Stimulated activated CD8-positive, alpha-beta memory T cell treated with anti-CD3 and anti-CD28 coated beads, Interleukin-12 subunit alpha, Interleukin-12 subunit beta, amount 100 ng/mL, for 1 hour (primary cell): ENCODE measurements at places on chromosomes 12 and 14.

DNA sequence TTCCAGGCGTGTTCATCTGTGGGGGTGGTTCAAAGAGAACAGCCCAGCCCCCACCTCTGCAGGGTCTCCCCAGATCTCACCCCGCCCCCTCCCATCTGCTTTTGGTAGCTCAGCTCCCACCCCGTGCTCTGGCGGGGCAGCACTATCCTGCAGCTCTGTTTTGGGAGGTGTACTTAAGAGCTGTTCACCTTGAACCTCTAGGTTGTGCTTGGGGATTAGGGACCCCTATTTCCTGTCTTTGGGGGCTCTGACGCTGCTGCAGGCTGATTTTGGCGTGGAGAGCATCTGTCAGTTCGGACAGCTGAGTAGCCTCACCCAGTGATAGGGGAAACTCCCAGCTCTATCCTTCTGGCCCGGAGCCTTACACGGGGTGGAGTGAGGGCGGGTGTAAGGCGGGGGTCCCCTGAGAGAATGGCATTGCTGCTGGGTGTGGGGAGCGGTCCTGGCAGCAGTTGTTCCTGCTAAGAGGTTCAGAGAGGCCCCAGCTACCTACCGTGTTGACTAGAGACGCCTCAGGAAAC is 765 bp downstream of the TMEM120B start:
- no peak for DNase-seq

DNA sequence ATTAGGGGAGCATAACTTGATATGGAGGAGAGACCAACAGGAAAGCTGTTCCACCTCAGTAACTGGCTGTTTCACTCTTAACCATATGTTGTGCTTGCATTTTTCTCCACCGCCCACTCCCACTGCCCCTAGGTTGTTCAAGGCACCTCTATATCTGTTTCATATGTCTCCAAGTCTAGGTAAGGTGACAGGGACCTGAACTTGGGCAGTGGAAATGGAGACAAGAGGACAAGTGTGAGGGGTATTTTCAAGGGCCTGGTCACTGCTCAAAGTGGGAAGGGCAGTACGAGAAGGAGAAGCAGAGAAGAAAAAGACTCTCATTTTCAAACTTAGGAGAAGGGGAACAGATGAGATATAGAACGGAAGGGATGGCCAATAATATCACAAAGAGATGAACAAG is 3.1 kb downstream of the SLC38A1 start:
- DNase-seq = no peak

DNA sequence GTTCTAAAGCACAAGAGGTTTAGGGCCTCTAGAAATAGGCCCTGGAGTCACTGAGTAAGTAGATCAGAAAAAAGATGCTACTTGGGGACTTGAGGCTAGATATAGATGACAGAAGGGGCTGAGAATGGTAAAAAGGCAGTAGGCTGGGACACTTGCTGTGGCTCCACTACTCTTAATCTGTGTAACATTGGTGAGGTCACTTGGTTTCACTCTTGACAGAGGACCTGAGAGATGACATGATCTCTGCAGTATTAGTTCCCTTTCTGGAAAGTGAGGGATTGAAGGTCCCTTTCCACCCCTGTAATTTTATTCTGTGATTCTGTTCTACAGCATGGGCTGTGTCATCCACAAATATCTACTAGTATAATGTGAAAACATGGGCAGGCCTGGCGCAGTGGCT is 39.7 kb downstream of the MAPKAPK5 start:
- DNase-seq = no peak

DNA sequence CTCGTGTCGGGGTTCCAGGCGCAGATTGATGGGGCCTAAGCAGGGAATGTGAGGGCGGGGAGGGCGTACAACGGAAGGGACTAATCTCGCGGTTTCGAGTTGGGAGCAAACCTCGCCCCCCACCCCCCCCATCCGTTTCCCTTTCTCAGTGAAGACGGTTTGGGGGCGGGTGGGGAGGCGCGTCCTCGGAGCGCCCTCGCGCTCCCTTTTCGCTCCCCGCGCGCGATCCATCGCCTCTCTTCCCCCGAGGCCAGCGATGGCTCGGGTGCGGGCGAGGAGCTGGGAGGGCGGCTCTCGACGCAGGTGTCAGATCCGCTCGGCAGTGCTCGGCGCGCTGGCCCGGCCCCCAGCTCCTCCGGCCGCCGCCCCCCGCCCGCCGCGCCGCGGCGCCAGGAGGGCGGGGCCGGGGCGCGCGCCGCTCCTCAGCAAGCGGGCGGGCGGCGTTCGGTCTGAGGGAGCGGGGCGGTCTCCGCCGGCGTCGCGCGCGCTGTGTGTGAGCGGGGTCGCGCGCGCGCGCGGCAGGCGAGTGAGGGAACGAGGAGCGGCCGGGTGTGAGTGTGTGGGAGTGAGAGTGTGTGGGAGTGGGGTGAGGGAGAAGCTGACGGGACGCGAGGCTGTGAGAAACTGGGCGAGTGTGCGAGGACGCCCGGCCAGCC is at the start of gene RIMKLB:
Gene RIMKLB, plus strand, starts transcription at position 516 of the 656 bp plus-strand sequence. CDS start 15,876 bp downstream, outside the sequence.
- peak; percentile 63 for DNase-seq

DNA sequence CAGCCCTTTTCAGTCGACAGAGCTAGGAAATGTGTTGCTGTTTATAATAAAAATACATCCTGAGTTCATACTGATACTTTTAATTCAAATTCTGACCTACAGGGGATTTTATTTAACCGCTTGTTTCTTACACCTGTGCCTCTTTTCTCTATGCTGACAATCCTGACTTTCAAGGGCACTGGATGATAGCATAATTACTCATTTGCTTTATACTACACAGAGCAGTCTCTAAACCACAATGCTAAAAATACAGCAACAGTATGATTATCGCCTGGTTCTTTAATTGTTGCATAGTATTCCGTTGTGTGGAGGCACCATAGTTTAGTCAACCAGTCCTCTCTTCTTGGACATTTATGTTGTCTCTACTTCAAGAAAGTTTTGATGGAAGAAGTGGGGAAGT is 372.9 kb downstream of the DPF3 start:
- no peak for DNase-seq

DNA sequence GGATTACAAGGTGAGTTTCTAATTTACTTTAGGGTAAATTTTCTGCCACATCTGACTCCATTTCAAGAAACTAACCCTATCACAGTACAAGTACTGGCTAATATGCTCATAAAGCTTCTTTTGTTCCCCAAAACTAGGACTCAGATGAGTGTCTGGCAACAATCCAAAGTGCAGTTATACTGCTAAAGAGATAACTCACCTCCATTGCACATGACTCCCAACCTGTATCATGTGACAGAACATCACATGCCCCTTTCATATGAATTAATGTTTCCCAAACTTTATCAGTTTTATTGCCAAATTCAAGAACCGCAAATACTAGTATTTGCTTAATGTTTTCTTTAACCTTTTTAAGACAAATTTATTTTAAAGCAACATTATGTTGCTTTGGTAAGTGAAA is 3.9 kb upstream of the PPP1R12A start:
- no peak for DNase-seq

DNA sequence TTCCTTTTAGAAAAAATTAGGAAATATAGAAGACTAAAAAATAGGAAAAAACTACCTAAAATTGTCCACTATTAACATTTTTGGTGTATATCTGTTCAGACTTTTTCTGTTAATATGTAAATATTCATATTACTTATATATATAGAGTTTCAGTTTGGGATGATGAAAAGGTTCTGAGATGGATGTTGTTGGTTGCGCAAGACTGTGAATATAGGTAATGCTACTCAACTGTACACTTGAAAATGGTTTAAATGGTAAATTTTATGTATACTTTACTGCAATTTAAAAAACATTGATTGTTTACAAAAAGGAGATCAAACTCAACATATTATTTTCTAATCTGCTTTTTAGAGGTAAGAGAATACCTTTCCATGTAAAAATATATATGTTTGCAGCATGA is 200.9 kb downstream of the RAD51B start:
- no peak for DNase-seq

DNA sequence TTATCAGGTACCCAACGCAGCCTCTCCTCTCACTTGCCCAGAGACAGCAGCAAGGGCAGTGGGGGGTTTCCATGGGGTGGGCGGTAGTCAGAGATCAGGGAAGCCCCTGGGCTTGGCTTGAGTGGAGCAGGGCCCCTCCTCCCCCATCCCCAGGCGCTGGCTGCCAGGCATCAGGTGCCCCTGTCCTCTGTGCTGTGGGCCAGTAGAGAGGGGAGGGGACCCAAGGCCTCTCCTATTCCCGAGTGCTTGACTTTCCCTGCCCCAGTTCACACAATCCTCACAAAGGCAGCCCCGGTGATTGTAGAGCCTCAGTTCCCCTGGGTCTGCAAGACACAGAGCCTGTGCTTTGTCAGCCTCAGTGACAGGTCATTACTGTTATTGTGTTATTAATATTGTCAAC is 57.7 kb downstream of the MVK start:
- no peak for DNase-seq

GRCh38 chr14:72986857-72987256 is 40.0 kb downstream of the ZFYVE1 start:
- no peak for DNase-seq

DNA sequence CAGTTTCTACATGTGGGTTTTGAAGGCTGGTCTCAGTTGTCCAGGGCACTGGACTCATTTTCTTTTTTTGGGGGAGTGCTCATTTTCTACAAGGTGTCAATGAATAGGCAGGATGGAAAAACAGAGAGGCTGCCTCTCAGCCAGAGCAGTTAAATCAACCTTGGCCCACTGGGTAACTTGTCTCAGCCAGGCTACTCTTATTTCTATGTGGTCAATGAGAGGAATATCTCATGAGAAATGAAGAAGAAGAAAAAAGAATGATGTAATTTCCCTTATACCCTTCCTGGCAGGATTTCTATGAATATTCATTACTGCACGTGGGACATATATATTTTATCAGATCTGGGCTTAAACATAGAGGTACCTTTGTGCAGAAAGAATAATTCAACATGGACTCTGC is 155.2 kb upstream of the E2F7 start:
- no peak for DNase-seq

DNA sequence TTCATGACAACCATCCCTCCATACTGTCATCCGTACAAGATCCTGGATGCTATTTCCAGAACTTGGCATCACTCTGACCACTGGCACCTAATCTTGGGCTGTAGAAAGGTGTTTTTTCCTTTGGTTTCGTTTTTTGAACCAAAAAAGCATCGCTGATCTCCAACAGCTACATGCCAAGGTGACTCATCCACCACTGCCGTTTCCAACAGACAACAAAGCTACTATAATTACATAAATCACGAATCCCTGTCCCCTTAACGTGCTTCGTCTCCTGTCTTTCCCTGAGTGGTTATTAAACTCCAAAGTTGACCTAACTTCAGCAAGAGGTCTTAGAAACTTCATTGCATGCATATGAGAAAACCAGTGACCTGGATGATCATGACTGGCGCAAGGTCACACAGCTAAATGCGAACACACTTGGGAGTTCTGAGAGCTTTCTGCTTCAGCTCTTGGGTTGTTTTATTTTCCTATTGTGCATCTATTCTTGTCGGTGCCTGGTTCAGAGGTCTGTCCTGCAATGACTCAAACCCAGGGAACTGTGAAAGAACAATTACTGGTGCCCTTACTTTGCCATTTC is 99.9 kb downstream of the PPM1H start:
- no peak for DNase-seq

- DNase-seq = no peak
Measured at GRCh38 chr14:94320243-94320642, 2.9 kb downstream of the SERPINA6 start.

- DNase-seq = no peak
Measured at GRCh38 chr12:80756875-80757274, 40.2 kb downstream of the MYF5 start.

GRCh38 chr14:104121142-104121541 is 17.2 kb upstream of the KIF26A start:
- DNase-seq = no peak

- no peak for DNase-seq
Measured at GRCh38 chr12:94182986-94183707, 34.8 kb downstream of the PLXNC1 start.

DNA sequence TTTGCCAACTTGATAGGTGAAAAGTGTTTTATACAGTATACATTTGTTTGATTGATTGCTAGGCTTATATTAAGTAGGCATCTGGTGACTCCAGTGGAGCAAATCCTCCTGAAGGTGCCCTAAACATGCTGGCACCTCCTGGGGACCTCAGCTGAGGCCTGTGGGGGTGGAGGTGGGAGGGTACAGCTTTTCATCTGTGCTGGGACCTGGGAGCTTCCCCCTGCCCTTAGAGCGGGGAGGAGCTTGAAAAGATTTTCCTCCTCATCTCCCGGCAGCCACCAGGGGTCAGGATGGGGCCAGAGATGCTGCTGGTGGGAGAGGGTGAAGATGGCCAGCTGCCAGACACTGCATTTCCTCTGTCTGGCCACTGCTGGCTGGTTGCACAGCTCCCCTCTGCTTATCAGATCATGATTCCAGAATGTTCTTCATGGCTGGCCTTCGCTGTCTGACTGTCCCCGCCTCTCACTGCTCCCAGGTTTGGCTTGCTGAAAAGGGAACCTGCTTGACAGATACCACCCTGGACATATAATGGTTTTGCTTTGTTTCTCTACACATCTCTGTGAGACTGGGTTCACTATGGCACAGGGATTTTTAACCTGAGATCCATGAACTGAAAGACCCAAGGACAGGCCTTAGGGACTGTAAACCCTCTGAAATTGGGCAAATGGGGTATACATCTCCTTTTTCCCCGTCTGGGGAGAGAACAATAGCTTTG is 10.5 kb upstream of the JPH4 start:
- DNase-seq = peak; percentile 53

DNA sequence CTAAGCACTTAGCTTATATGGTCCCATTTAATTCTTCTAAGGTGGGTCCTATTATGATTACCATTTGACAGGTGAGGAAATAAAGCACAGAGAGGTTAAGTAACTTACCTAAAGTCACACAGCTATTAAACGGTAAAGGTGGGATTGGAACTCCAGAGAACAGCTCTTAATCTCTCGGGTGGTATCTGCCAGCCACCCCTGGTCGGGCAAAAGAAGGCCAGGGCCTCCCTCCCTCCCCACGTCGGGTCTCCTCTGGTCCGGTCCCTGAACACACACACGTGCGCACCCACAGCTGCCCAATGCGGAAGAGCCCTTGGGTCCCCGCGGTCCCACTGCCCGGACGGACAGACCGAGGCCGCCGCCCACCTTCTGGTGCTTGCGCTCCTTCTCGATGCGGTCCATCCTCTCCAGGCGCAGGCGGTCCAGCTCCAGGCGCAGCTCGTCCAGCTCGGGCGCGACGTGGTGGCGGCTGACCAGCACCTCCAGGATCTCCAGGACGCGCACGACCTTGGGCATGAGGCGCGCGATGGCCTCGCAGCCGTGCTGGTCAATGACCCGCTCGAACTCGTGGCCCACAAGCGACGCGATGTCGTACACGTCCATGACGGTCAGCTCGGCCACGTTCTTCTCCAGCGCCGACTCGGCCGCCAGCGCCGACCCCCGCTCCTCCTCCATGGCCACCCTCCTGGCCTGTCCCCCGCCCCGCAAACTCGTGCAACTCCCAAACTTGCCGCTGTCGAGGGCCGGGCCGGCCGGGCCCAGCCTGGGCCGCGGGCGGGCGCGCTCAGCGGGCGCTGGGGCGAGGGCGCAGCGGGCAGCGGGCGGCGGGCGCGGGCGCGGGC is 490 bp downstream of the RILPL1 start:
- no peak for DNase-seq
